Activated B cell treated with CpG ODN at 0.5 μM for 24 hours (primary cell): ENCODE measurements at places on chromosomes 2 and 18. TPM values are rescaled to one million over a fixed set of nuclear protein-coding genes. Genes with fewer than 3 reads are reported as not detected.

- no peak overlapping the region for H3K4me3 ChIP-seq
- no peaks in the 10 kb centered on the region for H3K36me3 ChIP-seq
- no peaks in the 10 kb centered on the region for H3K27me3 ChIP-seq
- DNase-seq, result no peak
Measured at GRCh38 chr2:29700560-29700959, 220.8 kb downstream of the ALK start.

DNA sequence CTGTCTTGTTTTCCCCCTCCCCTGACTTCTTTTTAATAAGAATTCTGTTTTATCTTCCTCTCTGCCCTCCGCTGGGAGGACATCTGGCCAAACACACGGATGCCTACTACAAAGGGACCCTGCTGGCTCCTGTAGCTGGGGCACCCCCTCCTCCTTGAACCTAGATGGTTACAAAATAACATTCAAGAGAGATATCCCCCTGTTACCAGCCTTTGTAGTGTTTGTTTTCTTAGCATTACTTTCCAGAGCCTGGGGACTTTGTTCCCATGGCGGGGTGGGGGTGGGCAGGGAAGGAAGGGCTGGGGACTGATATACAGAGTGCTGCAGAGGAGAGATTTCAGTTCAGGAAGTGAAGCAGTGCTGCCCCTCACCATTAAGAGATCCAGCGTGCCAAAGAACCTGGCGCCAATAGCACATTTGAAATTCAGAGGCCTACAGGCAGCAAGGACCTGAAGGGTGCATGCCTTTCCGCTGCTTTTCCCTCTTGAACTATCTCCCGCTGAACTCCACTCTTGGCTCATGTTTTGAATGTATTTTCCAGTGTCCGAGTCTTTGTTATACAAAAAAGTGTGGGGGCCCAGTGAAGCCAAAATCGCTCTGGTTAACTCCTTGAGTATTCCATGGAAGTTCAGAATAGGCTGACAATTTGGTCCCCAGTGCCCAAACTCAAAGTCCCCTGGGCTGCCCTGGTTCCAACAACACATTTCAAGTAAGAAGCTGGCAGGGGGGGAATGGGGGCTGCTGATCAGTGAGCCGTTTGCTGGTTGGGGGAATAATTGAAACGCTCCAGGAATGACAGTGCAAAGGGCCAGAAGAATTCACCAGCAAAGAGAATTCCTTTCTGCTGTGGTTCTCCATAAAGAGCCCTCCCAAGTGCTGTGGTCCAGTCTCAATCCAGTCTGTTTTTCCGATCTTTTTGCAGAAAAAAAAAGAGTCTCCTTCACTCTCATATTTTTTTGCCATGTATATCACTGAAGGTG, 94.8 kb upstream of the THOC1 start:
- H3K4me3 ChIP-seq, result no peak overlapping the region
- peaks cover 3% of the 10 kb centered on the region for H3K27me3 ChIP-seq
- DNase-seq, result no peak
- peaks cover 19% of the 10 kb centered on the region for H3K4me1 ChIP-seq

DNA sequence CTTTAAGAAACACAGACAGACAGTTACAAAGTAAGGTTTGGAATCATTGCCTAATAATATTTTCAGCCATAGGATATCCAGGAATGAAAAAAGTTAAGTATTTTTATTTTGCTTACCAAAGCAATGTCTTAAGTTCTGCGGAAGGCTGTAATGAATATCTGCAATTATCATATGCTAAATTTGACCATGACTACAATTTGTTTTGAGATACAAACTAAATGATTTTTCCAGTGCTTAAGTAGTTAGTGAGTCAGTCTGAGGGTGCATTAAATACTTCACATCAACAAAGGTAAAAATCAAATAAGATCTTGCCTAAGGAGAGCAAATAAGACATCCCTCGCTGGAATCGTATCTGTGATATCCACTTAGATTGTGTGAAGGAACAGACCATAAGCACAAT, 250.0 kb downstream of the CD226 start:
- H3K4me1 ChIP-seq, result no peaks in the 10 kb centered on the region
- H3K27me3 ChIP-seq, result no peaks in the 10 kb centered on the region

GRCh38 chr18:46497129-46497528, 159.9 kb downstream of the LOXHD1 start:
- DNase-seq, result no peak
- H3K27me3 ChIP-seq, result no peaks in the 10 kb centered on the region
- no peaks in the 10 kb centered on the region for H3K36me3 ChIP-seq
- H3K4me3 ChIP-seq, result no peak overlapping the region
- H3K4me1 ChIP-seq, result no peaks in the 10 kb centered on the region
- no peak overlapping the region for H3K27ac ChIP-seq

GRCh38 chr2:207561386-207562080, 31.8 kb downstream of the CREB1 start:
- H3K4me3 ChIP-seq, result no peak overlapping the region
- H3K4me1 ChIP-seq, result peaks cover 3% of the 10 kb centered on the region
- DNase-seq, result no peak
- H3K27me3 ChIP-seq, result no peaks in the 10 kb centered on the region
- H3K36me3 ChIP-seq, result peaks cover 82% of the 10 kb centered on the region

GRCh38 chr2:34176693-34177092, 577.6 kb upstream of the FAM98A start:
- H3K4me1 ChIP-seq, result no peaks in the 10 kb centered on the region
- no peak for DNase-seq
- H3K36me3 ChIP-seq, result no peaks in the 10 kb centered on the region

DNA sequence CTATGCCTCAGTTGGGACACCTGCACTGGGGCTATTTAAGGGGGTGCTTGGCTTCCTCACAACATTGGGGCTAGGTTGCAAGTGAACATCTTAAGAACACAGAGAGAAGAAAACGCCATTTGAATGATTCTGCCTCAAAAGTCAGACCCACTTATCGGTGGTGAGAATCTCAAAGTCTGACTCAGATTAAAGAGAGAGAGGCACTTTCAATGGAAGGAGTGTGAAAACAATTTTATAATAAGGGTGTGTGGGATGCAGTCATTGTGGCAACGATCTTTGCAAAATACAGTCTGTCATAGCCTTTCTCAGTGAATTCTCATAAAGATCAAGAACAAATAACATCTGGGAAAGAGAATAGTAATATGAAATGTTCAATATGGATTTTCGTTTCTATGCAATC, 41.8 kb downstream of the CCDC102B start:
- H3K4me3 ChIP-seq, result no peak overlapping the region
- H3K4me1 ChIP-seq, result no peaks in the 10 kb centered on the region
- H3K27me3 ChIP-seq, result no peaks in the 10 kb centered on the region
- no peak overlapping the region for H3K27ac ChIP-seq

CIDEA gene
- total RNA-seq, result not detected in 2 replicates

NCKAP5 gene
- total RNA-seq, result not detected in 2 replicates

- H3K27me3 ChIP-seq, result peaks cover 13% of the 10 kb centered on the region
- no peak for DNase-seq
- H3K4me3 ChIP-seq, result no peak overlapping the region
- H3K27ac ChIP-seq, result no peak overlapping the region
- H3K4me1 ChIP-seq, result no peaks in the 10 kb centered on the region
- no peaks in the 10 kb centered on the region for H3K36me3 ChIP-seq
Measured at GRCh38 chr18:23779696-23780303, 90.5 kb downstream of the LAMA3 start.

MEIS1 gene
- total RNA-seq, result not detected in 2 replicates

DNA sequence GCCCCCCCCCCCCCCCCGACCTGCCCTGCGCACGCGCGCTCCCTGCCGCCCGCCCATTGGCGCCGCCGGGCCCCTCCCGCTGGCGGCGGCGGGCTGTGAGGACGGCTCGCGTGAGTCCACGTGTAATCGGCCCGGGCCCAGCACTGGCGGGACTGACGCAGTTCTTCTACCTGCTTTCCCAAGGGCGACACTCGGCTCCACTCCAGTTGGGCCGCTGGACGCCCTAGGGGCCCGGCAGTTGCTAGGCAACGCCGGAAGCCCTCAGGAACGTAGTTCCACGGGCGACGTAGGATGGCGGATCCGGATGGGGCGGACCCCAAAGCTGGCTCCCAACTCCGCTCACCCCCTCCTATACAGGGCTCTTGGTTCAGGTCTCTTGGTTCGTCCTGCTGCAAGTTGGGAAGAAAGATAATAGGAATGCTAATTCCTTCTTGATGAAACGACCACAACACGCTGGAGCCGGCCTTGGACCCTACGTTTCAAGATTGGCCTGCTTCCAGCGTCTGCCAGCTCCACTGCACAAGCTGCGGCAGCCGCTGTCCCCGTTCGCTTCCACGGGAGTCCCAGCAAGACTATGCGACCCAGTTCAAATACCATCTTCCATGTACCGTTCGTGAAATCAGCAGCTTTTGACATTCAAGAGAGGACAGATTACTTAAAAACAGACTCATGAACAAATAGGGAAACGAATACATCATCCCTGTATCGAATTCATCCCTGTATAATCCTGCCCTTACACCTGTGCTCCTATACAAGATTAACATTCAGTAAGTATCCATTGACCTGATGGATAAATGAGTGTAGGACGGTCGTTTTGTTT, 415 bp upstream of the MCFD2 start:
- peak overlapping the region; percentile 81 for H3K27ac ChIP-seq
- H3K36me3 ChIP-seq, result peaks cover 16% of the 10 kb centered on the region
- DNase-seq, result peak; percentile 80
- H3K4me3 ChIP-seq, result peak overlapping the region; percentile 90
- no peaks in the 10 kb centered on the region for H3K27me3 ChIP-seq

DNA sequence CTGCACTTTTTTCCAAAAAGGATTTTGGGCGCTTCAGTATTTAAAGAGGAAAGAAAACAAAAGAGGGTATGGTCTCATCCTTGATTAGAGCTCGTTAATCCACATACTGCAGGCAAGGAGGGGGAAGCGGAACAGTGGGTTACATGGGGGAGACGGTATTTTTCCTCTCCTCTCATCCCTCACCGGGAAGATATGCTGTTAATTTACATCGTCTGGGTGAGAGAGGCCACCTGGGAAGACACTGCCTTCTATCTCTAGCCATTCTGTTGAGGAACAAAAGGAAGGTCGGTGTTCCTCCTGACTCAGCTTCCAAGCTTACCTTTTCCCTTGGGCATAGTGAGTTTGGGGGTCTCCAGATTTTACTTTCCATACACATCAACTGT, 52.3 kb downstream of the IMPA2 start:
- H3K27me3 ChIP-seq, result no peaks in the 10 kb centered on the region
- H3K36me3 ChIP-seq, result no peaks in the 10 kb centered on the region
- H3K27ac ChIP-seq, result no peak overlapping the region
- H3K4me3 ChIP-seq, result no peak overlapping the region

DNA sequence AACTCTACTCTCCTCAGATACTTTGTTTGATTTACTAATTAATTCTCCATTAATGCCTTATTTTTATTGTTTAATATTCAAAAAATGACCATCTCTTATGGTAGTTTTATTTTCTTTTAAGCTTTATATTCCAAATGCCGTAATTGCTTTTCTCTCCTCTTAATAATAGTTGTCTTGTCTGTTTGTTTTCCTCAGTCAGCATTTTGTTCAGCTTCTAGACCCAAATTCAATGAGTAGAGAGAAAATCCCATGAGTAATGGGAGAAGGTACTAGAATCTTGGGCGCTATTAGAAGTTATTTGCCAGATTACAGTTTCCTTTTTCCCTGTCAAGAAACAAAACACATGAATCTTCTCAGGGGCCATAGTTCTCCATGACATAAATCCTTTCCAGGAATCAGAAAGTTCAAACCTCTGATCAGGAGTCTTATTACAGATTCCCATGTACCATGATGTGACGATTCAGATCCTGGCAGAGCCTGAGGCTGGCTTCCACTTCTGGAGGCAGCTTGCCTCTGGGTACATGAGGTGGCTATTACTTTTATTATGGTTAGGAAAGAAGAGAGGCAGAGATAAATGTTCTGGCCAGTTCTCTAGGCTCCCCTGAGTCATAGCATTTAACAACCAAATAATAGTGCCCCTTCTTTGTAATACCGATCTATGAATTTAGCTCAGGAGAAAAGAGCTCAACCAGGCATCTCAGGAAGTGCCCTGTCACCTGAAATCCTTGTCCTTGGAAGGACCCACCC, 485.1 kb upstream of the SETBP1 start:
- H3K27me3 ChIP-seq, result peaks cover 13% of the 10 kb centered on the region
- no peak overlapping the region for H3K27ac ChIP-seq
- no peak for DNase-seq

GRCh38 chr2:233360771-233361176, 6.5 kb downstream of the DGKD start:
- no peaks in the 10 kb centered on the region for H3K27me3 ChIP-seq
- no peak overlapping the region for H3K4me3 ChIP-seq
- peaks cover 62% of the 10 kb centered on the region for H3K36me3 ChIP-seq

ACTG2 gene
- total RNA-seq, result not detected in 2 replicates

ABHD1 gene
- 0.20 and 1.1 TPM in 2 replicates for total RNA-seq

GRCh38 chr2:27914041-27914804, 23.7 kb downstream of the BABAM2 start:
- DNase-seq, result no peak
- no peaks in the 10 kb centered on the region for H3K27me3 ChIP-seq
- peaks cover 23% of the 10 kb centered on the region for H3K36me3 ChIP-seq

DNA sequence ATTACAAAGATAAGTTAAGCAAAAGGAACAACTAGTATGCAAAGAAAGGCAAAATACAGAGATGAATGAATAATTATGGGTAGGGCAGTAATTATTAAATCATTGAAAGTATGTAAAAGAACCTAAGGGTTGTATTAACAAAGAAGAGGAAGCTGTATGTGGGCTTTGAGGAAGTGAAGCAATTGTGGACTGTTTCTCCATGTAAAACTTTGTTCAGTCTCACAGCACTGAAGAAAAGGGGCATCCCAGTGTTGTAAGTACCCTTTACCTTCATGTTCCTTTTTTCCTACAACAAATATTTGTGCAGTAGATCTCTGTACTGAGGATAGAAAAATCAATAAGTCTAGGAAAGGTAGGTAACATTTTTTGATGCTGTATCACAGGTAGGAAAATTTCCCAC, 388.7 kb upstream of the NRP2 start:
- no peak overlapping the region for H3K4me3 ChIP-seq
- H3K36me3 ChIP-seq, result no peaks in the 10 kb centered on the region
- DNase-seq, result no peak
- H3K4me1 ChIP-seq, result no peaks in the 10 kb centered on the region

- H3K4me1 ChIP-seq, result no peaks in the 10 kb centered on the region
- H3K27ac ChIP-seq, result no peak overlapping the region
- H3K27me3 ChIP-seq, result no peaks in the 10 kb centered on the region
- DNase-seq, result no peak
- no peak overlapping the region for H3K4me3 ChIP-seq
Measured at GRCh38 chr2:122866095-122866494, 1110.6 kb downstream of the TSN start.

DNA sequence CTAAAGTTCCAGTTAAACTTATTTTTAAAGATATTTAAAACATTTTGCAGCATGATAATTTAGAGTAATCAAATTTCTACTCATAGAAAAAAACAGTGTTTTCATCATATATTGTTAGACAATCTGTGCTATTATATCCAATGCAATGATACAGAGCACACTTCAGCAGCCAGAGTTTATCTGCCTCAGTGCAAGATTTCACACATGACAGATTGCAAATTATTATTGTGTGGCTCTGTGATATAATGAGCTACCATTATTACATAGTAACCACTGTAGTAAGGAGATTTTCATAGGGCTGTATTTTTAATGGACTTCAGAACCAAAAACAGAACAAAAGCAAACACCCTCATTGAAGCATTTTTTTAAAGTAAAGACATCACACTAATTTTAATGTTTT, 762.4 kb downstream of the DSC3 start:
- H3K4me1 ChIP-seq, result no peaks in the 10 kb centered on the region
- H3K27me3 ChIP-seq, result no peaks in the 10 kb centered on the region
- H3K27ac ChIP-seq, result no peak overlapping the region
